ENCODE measurements at places on chromosomes 11 and 22.
A peak's percentile ranks its signal among the peaks of the same experiment; 100 is the strongest.

DNA sequence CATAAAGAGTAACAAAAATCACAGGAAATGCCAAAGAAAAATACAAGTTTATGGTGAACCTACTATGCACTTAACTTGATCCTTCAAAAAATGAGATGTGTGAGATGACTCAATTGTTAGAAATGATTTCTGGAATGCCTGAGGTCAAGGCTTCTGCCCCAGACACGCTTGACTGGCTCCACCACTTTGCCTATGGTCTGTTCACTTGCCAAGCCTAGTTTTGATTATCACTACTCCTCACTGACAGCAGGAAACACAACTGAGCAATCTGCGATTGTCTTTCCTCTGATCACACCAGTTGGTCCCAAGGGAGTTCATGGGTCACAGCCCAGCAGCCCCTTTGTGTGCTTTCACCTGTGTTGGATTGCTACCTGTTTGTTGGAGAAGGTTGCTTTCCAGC, 20.6 kb upstream of the PRDM10 start:
- DNase-seq = no peak

GRCh38 chr22:37196539-37197450, 8.7 kb upstream of the C1QTNF6 start:
- DNase-seq = peak; percentile 92

DNA sequence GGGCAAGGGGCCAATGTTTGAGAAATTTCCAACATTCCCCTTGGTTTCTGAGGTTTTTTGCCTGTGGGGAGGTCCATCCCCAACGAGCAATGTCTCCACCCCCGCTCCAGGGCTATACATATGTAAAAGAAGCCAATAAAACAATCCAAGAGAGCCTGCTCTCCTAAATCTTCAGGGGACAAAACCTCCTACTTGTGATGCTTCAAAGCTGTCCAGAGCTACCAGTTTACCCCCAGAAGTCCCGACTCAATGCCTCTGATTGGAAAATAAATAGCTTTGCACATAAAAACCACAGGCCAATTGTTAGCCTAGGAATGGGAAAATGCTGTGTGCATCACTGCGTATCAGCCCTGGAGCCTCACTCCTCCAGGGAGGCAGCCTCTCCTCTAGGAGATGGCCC, 66.0 kb upstream of the PAX6 start:
- DNase-seq = no peak

DNA sequence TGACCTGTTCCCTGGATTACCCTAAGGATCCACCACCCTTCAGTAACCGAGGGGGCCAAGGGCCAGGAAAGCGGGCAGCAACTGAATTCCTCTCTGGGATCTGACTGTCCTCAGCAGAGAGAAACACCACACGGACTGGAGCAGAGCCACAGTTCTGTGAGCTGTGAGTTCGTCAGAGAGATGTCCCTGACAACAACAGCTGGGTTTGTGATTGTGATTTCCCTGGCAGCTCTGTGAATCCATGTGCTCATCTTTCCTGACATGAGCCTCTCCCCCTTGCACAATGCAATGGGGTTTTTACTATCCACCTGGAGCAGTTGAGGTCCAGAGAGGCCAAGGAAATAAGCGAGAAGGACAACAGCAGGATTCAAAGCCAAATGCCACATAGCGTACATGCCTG, 69.4 kb upstream of the AMPD3 start:
- DNase-seq = peak; percentile 27

- peak; percentile 81 for DNase-seq
Measured at GRCh38 chr11:76807206-76807875, 24.2 kb downstream of the TSKU start.

DNA sequence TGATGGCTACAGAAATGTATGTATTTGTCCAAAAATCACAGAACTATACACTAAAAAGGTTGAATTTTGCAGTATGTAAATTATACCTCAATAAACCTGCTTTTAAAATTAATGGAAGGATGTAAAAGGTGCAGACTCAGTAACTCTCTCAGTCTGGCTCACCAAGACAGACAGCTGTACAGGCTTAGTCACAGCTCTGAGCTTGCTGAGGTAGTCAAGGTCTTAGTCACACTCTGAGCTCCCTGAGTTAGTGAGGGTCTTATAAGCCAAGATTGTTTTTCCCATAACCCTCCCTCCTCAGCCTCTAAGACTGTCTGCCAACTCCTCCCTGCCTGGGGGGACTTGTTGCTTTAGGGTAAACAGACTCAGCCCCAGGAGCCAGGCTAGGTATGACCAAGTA, 59.3 kb upstream of the IZUMO1R start:
- DNase-seq = no peak

DNA sequence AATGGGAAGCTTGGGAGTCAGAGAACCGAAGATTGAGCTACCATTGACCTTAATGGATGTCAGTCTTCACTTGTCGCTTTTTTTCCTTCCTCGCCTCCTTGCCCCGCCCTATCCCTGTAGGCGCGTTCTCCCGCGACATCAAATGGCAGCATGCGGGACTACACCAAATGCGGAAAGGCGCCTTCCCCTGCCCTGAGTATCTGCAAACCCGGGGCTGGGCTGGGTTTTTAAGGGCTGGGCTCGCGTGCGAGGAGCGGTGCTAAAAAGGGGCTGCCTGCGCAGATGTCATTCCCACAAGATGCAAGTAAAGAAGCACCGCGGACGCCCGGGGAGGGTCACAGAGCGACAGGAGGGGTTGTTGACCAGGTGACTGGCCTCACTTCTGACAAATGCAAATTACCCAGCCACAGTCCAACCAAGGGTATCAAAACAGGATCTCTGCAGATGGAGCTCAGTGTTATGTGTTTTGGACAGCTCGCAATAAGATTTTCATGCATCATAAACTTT, 4.7 kb upstream of the FAM111B start:
- DNase-seq = no peak

- no peak for DNase-seq
Measured at GRCh38 chr11:90774727-90775566, 552.1 kb upstream of the CHORDC1 start.

GRCh38 chr11:64181506-64182411, 4.2 kb upstream of the STIP1 start:
- DNase-seq = peak; percentile 56

- DNase-seq = no peak
Measured at GRCh38 chr11:130448416-130449309, at the start of gene ADAMTS15. Gene ADAMTS15 (plus strand): TSS chr11:130448645. CDS start chr11:130448974, 329 bp downstream.

- no peak for DNase-seq
Measured at GRCh38 chr11:34275486-34275885, 82.3 kb downstream of the ABTB2 start.

- peak; percentile 45 for DNase-seq
Measured at GRCh38 chr11:93921695-93922468, 71.5 kb upstream of the VSTM5 start.

All from left lobe of liver (tissue), 2 donors.